CD4-positive, alpha-beta T cell treated with Interleukin-17A for 4 hours (primary cell): ENCODE measurements at places on chromosomes 13 and 19.

DNA sequence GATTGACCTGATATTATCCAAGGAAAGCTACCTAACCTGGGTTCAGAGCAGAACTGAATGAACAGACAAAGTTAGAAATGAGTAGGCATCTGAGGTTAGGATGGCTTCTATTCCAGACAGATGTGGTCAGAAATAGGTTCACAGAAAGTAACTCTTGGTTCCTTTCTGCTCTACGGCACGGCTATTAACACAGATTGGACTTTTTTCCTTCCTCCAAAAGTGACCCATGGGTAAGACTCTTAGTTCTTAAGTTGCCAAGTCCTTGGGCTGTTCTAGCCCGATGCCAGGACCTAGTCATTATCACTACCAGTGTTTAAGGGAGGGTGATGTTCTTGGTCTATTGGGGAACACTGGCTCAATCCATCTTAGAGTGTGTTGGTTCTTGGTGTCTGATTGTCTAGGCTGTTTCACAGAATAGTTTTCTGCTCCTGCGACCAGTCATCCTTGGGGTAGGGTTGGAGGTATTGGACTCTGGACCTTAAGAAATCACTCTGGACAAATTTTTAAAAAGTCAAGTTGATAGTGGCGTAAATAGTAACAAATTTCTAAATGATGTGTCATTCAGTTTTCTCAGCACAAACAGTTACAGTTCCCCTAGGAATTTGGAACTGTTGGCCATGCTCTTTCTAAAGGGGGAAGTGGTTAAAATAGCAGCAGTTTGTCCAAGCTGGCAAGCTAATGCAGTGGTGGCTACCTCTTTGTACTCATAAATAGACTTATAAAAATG is 60.1 kb upstream of the MYCBP2 start:
- DNase-seq: no peak

- no peak for DNase-seq
These were observed 34.1 kb downstream of the SUGP2 start for GRCh38 chr19:18999016-18999758.

DNA sequence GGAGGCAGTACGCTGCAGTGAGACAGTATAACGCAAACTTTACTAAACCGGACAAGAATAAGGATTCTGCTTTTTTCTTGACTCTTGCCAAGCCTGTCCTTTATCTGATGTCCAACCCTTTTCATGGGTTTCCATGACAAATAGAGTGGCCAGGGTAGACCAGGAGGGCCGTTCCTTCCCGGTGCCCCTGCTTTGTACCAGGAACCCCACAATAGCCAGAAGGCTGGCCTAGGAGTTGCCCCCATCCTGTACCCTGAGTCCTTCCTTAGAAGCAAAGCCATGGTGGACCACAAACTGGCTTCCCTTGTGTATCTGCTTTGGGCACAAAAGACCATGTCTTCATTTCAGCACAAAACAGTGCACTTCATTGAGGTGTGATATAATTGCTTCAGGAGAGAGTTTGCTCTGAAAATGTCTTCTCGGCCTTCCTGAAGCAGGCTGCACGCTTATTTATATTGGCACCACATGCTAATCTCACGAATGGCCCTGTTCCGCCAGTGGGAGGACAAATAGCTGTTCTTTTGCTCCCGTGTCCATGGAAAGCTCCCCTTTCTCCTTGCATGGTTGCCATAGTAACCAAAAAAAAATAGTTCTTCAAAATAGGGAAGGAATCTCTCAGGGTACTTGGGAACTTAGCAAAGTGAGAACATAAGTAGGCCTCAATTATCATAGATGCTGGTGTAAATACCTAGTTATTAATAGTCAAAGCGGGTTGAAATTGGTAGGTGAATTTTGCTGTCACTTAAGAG is 222.1 kb downstream of the ZIC5 start:
- DNase-seq: no peak

GRCh38 chr19:53892981-53893325 is 11.0 kb downstream of the PRKCG start:
- DNase-seq: no peak

- DNase-seq: no peak
These were observed 14.5 kb upstream of the ABCC4 start for GRCh38 chr13:95315752-95316151.

DNA sequence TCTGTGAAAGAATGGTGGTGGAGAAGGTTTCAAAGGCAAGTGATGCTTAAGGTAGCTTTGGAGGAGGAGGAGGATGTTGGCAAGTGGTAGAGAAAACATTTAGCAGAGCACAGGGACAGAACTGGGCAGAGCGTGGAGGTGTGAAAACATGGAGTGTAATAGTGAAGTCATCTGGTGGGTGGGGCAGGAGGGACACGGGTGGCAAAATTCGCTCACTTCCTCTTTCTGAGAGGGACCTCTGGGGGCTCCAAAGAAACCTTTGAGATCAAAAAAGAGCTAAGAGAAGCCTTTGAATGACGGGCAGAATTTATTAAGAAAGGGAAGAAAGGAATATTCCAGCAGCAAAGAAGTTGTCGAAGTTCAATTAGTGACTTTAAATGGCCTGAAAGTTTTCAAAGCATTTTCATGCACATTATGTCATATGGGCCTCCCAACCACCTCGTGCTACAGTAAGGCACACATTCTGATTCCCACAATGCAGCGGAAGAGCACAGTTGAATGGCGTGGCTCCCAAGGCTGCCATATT is 82.8 kb downstream of the STARD13 start:
- no peak for DNase-seq

DNA sequence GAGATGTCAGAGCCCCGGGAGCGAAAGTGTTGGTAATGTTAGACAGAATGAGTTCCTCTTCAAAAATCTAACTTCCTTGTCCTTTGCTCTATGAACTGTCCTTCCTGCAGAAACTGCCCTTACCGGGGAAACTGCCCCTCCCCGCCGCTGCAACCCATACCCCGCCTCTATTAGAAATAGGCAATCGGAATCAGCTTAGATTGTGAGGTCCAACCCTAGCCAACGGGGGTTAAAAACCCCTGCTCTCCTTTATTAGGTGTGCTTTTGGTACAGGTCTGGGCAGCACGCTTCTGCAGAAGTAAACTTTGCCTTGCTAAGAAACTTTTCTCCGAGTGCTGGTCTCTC is 11.5 kb upstream of the CAPNS1 start:
- DNase-seq: no peak

DNA sequence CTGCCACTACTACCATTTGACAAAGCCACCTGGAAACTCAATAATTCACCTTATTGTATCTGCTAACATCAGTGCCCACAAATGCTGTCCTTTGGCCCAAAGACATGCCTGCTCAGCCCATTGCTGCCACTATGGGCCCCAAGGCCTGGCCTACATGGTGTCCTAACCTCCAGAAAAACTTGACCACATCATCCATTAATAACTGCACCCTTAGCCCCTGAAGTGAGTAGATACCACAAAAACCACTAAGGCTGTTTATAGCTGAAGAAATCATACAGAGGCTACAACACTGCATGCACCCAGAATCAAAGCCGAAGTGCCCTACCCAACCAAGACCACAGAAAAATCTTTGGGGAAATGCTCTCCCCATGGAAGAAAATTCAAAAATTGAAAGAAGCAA is 932.8 kb upstream of the SLITRK6 start:
- DNase-seq: no peak

- DNase-seq: no peak
These were observed 10.3 kb downstream of the MBD3L2B start for GRCh38 chr19:7010722-7011593.

GRCh38 chr13:20146381-20146780 is 14.5 kb downstream of the GJA3 start:
- no peak for DNase-seq

DNA sequence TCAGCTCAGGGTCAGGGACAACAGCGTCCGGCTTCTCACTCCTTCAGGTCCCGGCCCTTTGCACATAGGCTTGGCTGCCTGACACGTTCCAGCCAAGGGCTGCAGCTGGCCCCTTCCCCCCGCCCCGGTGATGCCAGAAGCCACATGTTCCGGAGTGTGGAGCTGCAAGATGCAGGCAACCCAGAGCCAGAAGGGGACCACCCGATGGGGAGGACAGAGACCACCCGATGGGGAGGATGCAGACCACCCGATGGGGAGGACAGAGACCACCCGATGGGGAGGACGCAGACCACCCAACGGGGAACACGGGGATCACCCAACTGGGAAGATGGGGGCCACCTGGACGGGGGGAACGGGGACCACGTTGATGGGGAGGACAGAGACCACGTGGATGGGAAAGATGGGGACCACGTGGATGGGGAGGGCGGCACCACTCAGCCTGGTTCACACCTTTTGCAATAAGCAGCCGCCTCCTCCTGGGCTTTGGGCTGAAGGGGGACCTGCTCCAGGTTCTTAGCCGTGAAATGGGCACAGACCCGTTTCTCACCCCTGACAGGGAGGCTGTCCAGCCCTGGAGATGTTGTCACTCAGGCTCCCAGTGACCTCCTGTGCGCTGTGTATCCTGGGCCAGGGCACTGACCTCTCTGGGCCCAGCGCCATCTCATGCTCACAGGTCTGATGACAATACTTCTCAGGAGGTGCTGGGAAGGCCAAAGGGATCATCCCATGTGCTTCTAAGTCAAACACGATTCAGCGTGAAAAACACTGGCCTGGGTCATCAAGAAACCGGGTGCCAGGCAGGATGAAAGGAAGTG is 34.5 kb downstream of the C13orf46 start:
- no peak for DNase-seq

DNA sequence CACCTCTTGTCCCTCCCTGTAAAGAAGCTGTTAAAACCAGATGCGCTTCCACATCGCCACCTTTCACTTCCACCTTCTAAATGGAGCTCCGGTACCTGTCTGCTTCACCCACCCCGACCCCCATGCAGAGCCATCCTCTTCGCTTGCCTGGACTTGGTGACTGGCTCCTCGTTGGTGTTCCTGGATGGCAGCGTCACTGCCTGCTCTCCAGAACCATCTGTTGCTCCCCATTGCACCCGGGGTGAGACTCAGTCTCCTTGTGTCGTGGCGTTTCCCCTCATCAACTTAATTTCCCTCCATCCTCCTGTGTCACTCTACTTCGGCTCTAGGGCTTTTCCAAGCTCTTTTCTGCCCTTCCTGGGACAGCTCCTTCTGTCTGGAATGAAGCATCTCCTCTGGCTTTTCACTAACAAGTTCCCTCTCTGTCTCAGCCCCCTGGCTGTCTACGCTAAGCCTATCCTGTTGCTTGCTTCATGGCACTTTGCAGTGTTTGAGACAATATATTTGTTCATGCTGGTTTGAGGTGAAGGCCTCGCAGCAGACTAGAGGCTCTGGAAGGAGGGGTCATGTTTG is 10.3 kb downstream of the CEBPG start:
- DNase-seq: no peak

GRCh38 chr13:47100214-47100853 is 203.5 kb upstream of the HTR2A start:
- no peak for DNase-seq

DNA sequence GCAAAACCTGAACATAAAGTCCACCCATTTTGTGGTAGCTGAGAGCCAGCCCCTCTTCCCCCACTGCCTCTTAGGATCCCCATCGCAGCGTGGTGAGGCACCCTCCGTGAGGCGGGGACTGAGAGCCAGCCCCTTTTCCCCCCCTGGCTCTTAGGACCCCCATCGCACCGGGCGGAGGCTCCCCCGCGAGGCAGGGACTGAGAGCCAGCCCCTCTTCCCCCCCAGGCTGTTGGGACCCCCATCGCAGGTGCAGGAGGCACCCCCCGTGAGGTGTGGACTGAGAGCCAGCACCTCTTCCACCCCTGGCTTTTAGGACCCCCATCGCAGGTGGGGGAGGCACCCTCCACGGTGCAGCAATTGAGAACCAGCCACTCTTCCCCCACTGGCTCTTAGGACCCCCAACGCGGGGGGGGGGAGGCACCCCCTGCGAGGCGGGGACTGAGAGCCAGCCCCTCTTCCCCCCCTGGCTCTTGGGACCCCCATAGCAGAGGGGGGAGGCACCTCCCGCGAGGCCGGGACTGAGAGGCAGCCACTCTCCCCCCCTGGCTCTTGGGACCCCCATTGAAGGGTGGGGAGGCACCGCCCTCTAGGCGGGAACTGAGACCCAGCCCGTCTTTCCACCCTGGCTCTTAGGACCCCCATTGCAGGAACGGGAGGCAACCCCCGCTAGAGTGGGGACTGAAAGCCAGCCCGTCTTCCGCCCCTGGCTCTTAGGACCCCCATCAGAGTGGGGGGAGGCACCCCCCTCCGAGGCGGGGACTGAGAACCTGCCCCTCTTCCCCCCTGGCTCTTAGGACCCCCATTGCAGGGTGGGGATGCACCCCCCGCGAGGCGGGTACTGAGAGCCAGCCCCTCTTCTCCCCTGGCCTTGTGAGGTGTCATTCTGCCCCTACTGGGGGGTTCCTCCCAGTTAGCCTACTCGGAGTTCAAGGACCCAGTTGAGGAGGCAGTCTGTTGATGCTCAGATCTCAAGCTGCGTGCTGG is 366.4 kb upstream of the SPRY2 start:
- no peak for DNase-seq

DNA sequence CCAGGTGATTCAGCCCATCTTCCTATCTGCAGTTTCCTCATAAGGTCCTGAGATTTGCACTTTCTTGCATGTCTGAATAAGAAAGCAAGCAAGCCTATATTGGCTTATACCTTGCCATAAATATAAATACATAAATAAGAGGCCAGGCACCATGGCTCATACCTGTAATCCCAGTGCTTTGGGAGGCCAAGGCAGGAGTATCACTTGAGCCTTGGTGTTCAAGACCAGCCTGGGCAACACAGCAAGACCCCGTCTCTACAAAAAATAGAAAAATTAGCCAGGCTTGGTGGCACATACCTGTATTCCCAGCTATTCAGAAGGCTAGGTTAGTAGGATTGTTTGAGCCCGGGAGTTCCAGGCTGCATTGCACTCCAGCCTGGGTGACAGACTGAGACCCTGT is 5.5 kb upstream of the GPATCH1 start:
- no peak for DNase-seq

DNA sequence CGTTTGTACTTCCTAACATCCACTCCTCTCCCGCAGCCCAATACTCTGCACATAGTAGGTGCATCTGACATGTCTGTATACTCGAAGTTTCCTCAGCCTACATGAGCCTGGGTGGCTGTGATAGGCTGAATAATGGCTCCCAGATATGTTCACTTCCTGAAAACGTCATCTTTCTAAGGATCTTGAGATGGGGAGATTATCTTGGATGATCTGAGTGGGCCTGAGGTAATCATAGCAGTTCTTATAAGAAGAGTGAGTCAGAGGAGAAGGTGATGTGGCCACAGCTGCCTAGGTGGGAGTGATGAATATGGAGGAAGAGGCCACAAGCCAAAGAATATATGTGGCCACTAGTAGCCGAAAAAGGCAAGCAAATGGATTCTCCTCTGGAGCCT is 84.2 kb downstream of the AKAP11 start:
- no peak for DNase-seq

- no peak for DNase-seq
These were observed 63.0 kb upstream of the ZDHHC20 start for GRCh38 chr13:21522130-21522529.

DNA sequence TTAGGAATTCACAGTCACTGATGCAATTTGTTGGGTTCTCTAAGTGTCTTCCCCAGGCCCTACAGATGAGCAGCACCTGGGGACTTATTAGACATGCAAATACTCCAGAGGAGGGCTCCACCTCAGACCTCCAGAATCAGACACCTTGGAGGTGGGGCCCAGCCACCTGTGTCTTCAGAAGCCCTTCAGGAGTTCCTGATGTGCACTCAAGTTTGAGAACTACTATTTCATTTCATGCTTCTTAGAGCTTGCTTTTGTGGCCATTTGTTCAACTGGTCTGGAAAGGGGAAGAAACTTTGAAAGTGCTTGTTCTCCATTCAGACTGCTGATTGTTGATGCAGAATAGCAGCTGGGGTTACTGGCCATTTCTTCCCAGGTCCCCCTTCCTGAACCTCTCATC is 472.0 kb downstream of the COG6 start:
- DNase-seq: no peak

GRCh38 chr19:36059180-36059910 is 4.6 kb downstream of the WDR62 start:
- DNase-seq: no peak
